ENCODE measurements at places on chromosomes 3 and 15. TPM values are rescaled to one million over a fixed set of nuclear protein-coding genes. Genes with fewer than 3 reads are reported as not detected.

The CYP19A1 gene
- total RNA-seq, result not detected

The GMNC gene
- 1.0 TPM for total RNA-seq

The SV2B gene
- not detected for total RNA-seq

- no peak for DNase-seq
Measured at GRCh38 chr3:195711813-195712534, 8.8 kb upstream of the MUC20 start.

DNA sequence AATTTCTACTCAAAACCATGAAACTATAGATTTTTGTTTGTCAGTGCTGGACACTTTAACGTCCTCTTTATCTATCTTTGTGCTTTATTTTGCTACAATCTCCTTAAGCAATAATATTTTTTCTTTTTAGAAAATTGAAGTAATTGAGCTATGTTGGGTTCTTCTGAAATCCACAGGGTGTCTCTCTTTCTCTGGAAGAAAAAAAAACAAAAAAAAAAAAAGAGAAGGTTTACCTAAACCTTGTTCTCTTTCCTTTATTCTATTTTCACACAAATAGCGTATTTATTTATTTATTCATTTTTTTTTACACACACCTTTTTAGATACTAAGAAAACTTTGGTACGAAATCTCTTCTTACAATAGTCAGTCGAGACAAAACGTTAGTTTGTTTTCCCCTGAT is 601.0 kb downstream of the EDEM1 start:
- no peak for DNase-seq

DNA sequence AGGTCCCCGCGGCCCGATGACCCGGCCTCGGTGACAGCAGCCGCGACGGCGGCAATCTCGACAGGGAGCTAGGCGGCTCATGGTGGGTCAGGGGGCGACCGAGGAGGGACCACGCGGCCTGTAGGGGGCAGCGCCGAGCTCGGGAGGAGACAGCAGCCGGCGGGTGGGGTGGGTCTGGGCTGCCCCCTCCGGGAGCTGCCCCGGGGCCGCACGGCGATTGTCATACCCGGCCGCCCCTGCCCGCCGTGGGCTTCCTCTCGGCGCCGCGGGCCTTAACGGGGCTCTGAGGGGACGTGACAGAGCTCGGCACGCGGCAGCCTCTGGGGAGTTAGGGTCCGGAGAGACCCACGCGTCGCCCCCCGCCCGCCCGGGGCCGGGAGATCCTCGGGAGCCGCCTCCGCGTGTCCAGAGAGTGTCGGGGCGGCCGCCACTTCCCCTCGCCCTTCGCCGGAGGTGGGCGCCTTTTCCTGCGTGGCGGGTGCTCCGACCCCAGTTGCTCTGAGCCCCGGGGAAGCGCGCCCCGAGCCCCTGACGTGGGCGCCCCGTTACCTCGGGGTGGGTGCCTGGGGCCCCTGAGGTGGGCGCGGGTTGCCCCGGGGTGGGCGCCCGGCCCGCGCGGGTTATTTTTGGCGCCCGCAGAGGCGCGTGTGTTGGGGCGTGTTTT is 539 bp upstream of the PLCL2 start:
- peak; percentile 92 for DNase-seq

The TRH gene
- not detected for total RNA-seq

The FURIN gene
- total RNA-seq, result 32.7 TPM

GRCh38 chr15:48693484-48693883 is 48.0 kb upstream of the FBN1 start:
- no peak for DNase-seq

- DNase-seq, result no peak
Measured at GRCh38 chr3:58419780-58420507, 13.7 kb downstream of the PDHB start.

Measured in stomach (tissue), 19 donors.